ENCODE measurements at places on chromosomes 12 and 14.
A peak's percentile ranks its signal among the peaks of the same experiment; 100 is the strongest.

GRCh38 chr12:119412306-119412705, 77.8 kb downstream of the CCDC60 start:
- DNase-seq, result no peak

- no peak for DNase-seq
Observed at GRCh38 chr14:22657861-22658260, 13.7 kb upstream of the OR6J1 start.

- no peak for DNase-seq
Observed at GRCh38 chr12:70774055-70774454, 136.8 kb upstream of the PTPRB start.

GRCh38 chr12:98182821-98183220, 332.6 kb upstream of the TMPO start:
- DNase-seq, result no peak

DNA sequence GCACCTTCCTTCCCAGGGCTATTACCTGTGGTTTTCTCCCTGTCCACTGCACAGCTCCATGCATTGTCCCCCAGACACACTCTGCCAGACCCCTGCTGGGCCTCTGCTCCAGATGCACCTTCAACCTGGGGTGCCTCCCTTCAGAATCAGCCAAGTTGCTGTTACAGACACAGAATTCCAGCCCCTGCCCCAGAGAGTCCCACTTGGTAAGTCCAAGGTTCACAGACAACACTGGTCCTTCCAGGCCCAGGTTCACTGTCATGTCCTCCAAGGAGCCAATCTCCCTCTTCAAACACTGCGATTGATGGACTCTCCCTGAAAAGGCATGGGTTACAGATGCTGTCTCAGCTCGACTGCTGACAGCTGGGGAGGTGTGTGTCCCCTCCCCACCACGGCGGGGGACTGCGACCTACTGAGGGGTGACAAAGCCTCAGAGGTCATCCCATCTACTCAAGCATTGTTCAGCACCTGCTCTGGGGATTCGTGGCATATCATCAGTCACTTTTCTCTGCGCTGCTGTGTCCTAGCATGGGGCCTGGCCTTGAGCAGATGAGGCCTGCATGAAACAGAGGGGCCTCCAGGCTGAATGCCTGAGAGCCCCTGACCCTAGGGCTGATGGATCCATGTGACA, 24.3 kb downstream of the CALM1 start:
- no peak for DNase-seq

DNA sequence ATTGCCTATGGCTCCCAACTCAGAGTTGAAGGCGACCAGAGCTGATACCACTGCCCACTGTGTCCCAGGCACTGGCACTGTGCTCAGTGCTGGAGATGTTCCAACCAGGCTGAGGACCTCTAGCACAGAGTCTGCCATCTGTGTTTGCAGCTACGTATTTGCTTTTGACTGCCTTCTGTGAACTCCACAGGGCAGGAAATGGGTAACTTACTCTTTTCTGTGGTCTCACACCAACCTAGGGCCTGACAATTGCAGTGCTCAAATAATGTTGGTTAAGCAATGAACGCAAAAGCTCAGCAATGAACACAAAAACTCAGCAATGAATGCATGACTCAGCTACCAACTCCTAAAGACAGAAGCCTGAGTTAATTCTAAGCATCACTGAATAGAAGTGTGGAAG, 202.8 kb downstream of the NUAK1 start:
- no peak for DNase-seq

DNA sequence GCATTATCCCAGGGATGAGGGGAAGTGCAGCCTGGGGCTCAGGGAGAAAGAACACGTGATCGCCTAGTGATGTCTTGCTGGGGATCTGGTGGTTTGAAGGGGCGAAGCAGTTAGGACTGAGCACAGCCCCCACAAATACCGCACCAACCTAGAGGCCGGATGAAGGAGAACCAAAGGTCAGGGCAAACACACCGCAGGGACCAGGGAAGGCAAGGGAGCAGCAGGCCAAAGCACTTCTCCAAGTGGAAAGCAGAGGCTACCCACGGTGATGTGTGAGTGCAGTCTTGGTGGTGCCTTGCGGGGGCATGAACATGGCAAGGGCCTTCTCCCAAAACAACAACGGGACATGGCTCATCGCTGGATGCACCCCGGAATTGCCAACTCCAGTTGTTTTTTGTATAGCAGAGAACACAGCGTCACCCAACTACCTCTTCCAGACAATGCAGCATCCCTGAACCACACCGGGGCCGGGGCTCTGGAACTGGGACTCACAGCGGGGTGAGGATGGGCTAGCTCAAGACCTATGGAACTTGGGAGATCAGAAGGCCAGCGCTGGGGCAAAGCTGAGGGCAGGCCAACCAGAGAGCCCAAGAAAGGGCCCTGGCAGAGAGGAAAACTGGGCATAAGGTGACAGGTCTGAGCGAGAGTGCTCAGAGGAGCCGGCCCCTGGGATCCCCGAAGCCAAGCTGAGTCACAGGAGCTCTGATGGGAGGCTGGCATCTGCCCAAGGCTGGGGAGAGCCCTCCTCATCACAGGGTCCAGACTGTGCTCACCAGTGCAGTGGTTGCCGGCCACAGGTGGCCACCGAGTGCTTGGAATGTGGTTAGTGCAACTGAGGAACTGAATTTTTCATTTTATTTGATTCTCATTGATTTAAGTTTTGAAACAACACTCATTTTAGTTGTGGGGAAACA, 11.1 kb downstream of the GALNT16 start:
- DNase-seq, result no peak

- DNase-seq, result no peak
Observed at GRCh38 chr12:57743769-57744168, 1.1 kb upstream of the TSPAN31 start.

- no peak for DNase-seq
Observed at GRCh38 chr12:25816637-25817036, 141.8 kb upstream of the RASSF8 start.

DNA sequence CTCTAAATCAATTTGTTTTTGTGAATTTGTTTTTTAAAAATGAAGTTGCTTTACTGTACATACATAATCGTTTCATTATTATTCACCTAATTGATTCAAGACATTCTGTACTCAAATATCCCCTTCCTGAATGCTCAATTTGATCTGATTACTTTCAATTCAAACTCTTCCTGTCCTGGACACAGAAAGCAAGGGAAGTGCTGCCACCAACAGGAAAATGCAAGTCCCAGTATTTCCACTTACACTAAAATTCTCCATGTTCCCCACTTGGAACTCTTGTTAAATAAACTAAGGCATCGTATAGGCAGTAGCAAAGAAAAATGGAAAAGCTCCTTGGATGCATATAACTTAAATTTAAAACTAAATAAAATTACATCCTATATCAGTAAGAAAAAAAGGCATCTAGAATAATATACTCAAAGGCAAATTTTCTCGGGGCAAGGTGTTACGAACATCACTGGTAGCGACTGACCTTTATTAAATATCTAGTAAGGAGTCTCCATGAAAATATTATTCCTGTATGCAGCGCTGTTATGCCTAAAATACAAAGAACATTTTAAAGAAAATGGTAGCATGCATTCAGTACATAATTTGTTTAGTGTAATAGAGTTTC, 72.0 kb upstream of the DBX2 start:
- DNase-seq, result no peak

- no peak for DNase-seq
Observed at GRCh38 chr12:57734591-57734990, 4.0 kb downstream of the AGAP2 start.

DNA sequence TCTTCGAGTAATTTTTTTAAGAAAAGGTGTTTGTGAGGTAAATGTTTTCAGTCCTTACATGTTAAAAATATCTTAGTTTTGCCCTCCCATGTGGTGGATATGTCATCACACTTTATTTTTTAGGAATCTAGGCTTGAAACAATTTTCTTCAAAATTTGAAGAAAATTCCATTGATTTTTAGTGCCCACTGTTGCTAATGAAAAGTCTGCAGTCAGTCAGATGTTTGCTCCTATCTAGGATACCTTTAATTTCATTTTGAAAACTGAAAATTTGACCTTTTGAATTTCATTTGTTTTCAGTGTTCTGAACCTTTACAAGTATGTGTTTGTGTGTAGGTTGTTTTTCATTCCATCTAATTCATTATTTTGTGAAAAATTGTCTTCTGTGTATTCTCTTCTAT, 105.4 kb downstream of the LRRK2 start:
- no peak for DNase-seq

GRCh38 chr14:91269076-91269991, 24.8 kb upstream of the GPR68 start:
- no peak for DNase-seq

- DNase-seq, result no peak
Observed at GRCh38 chr14:105865904-105866840, 339.8 kb downstream of the TMEM121 start.

DNA sequence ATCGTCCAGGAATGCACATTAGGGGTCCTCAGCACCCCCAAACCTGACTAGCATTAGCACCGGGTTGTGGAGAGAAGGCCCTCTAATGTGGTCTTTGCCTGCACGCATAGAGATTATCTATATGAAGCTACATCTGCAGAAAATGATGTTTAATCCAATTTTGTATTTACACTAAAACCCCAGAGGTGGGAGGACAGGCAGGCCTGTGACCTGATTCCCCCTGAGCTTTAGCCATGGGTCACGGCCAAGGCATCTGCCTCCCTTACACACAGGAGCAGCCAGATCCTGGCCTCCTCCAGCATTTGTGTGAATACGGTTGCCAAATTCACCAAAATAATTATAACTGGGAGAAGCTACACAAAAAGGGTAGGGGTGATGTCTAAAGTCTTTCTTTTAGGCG, 7.0 kb downstream of the APOLD1 start:
- DNase-seq, result no peak

- DNase-seq, result no peak
Observed at GRCh38 chr14:75315144-75315543, 36.5 kb downstream of the FOS start.

DNA sequence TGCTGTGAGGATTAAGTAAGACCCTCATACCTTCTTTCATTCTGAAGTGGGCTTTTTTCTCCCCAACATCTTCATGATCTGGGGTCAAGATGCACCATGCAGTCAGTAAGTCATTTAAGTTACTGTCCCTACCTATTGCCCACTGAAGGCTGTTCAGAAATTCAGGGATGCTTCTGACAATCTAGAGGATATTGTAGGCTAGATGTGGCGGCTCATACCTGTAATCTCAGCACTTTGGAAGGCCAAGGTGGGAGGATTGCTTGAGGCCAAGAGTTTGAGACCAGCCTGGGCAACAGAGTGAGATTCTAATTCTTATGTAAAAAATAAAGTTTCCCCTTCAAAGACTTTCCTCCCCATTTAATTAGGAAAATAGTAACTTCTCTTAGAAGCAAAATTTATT, 28.7 kb downstream of the PHETA1 start:
- DNase-seq, result no peak

DNA sequence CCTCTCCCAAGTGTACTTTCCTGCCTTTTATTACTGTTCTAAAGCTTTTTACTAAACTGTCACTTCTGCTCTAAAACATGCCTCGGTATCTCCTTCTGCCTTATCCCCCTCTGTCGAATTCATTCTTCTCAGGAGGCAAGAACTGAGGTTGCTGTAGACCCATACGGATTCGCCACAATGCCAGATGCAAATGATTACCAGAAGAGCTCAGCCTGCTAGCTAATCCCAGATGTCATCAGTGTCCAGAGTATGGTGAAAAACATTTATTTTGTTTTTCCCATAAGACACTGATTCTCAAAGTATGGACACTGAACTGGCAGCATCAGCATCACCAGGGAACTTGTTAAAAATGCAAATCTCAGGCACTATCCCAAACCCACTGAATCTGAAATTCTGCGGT, 359.3 kb downstream of the TMTC2 start:
- no peak for DNase-seq

DNA sequence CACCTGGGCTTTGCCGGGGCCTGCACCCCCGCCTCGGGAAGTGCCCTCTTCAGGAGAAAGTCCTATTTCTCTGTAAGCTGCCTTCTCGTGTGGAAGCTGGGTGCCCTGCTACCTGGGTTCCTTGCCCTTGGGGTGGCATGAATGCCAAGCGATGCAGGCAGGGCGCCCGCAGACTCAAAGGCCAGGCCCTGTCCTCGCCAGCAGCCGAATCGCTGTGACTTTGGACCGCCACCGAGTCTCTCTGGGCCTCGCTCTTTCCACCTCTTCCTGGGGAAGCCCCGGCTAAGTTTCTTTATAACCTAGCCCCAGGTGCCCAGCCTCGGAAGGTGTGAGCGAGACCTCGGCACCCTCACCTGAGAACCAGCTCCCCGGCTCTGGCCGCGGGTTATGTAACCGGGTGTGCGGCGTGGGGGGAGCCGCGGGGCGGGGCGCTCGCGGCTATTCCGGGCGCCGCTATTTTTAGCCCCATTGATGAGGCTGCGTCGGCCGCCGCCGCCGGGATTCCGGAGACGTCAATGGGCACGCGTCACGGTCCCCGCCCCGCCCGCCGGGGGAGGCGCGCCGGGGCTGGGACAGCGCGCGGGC, 14.6 kb upstream of the NR4A1 start:
- DNase-seq, result peak; percentile 65

- DNase-seq, result peak; percentile 78
Observed at GRCh38 chr14:77094672-77095284, 3.3 kb upstream of the CIPC start.

All from CD4-positive, alpha-beta T cell treated with Interleukin-4 for 4 hours (primary cell).